Skeletal muscle tissue (tissue), 5 donors: ENCODE measurements at places on chromosomes 4 and X. TPM values are rescaled to one million over a fixed set of nuclear protein-coding genes. Genes with fewer than 3 reads are reported as not detected.

The IL21 gene
- total RNA-seq: not detected

The ZCCHC12 gene
- 1.0 TPM for total RNA-seq

The ABCD1 gene
- 10.4 TPM for total RNA-seq

The RHOXF1 gene
- total RNA-seq: not detected

The MAGEA8 gene
- total RNA-seq: not detected

The MECP2 gene
- total RNA-seq: 10.4 TPM
